AG09319 (cell line): ENCODE measurements at places on chromosomes 5 and 9.

DNA sequence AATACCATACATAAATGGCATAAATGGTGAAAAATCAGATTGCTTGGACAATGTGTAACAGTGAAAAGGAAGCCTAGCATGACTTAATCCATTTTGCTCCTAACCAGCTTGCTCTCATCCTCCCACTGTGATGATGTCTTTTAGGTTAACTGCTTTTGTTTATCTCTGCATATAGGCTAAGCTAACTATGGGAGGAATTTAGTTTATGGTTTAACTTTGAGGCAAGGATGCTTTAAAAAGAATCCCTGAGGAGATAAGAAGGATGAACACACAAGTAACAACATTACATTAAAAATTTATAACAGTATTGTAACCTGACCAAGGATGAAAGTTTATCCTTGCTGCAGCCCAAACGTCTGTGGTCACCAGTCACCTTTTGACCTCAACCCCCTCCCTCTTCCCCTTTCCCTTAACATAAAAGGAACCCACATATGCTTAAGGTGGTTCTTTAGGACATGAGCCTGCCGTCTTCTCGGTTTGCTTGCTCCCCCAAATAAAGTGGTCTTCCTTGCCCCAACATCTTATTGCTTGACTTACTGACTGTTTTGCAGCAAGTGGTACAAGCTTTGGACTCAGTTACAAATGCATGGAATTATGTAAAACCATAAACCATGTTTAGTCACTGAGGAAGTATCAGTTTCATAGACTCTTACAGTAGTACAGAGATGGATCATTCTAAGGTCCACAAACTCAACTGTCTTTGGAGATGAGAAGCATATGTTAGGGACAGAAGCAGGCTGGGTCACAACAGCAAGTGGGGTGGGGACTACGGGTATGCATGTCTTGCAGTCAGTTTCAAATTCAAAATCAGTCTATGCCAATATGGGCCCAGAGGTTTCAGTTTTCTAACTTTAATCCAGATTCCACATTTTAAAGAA lies 31.3 kb downstream of the AGXT2 start:
- no peak for DNase-seq

DNA sequence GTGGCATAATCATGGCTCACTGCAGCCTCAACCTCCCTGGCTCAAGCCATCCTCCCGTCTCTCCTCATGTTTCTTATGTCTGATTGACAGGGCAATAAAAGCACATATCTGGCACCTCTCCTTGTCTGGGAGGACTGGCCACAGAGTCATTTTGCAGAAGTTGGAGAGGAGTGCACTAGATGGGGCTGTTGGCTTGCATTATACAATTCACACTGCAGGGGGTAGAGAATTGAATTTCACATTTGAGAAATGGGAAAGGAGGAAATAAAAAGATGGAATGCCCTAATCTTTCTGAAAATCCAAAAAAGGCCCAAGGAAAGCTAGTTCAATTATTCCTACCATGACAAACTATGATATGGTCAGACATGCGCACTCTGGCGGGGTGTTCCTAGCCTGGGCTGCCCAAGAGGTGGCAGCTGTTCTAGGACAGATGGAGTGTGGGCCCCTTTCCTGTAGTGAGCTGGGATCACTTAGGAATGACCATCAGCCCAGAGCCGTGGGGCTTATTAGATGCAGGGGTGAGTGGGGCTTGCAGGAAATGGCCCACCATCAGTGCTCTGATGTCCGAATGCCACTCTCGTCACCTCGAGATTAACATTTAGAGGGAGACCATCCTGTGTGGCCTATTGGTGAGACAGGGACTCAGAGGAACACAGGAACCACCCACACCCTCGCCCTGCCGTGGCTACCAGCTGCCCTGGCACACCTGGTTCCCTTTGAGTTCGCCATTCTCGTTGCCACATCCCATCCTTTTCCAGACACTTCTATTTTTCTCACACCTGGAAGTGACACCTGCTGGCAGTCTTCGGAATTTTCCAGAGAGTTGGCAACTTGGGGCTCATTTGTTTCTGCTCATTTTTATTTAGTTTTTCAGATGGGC lies 21.8 kb upstream of the ANKRD18A start:
- no peak for DNase-seq

- no peak for DNase-seq
Observed at GRCh38 chr9:133515615-133516255, 9.0 kb downstream of the MYMK start.

GRCh38 chr9:36625006-36625615 lies 52.4 kb downstream of the MELK start:
- peak; percentile 47 for DNase-seq
